ENCODE measurements at places on chromosomes 7 and 10.

- DNase-seq, result peak; percentile 48
These were observed 23.8 kb downstream of the PFKP start for GRCh38 chr10:3090914-3091787.

DNA sequence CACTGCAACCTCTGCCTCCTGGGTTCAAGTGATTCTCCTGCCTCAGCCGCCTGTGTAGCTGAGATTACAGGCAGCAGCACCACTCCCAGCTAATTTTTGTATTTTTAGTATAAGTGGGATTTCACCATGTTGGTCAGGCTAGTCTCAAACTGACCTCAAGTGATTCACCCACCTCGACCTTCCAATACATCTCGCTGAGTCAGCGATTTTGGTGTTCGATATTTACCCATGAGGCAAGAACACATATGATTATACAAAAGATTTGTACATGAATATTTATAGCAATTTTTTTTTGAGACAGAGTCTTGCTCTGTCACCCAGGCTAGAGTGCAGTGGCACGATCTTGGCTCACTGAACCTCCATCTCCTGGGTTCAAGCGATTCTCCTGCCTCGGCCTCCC, 19.8 kb downstream of the PNLIP start:
- DNase-seq, result no peak

DNA sequence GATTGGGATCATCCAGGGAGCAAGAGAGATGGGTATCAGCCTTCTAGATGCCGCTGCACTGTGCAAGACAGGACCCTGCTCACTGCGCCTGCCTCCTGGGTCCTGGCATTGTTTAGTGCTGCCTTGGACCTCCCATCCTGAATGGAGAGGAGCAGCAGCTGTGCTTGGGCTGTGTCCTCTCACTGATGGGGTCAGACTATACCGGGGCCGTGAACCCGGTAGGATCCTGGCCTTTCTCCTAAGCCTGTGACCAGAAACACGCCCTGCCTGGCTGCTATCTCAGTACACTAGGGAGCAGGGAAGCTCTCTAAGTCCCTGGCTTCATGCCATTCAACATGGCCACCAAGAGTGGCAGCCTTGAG, 309.4 kb upstream of the ZNF32 start:
- no peak for DNase-seq

- peak; percentile 28 for DNase-seq
These were observed 52.5 kb downstream of the PROSER2 start for GRCh38 chr10:11875494-11876281.

GRCh38 chr10:79381804-79382221, 34.5 kb downstream of the PPIF start:
- DNase-seq, result no peak

DNA sequence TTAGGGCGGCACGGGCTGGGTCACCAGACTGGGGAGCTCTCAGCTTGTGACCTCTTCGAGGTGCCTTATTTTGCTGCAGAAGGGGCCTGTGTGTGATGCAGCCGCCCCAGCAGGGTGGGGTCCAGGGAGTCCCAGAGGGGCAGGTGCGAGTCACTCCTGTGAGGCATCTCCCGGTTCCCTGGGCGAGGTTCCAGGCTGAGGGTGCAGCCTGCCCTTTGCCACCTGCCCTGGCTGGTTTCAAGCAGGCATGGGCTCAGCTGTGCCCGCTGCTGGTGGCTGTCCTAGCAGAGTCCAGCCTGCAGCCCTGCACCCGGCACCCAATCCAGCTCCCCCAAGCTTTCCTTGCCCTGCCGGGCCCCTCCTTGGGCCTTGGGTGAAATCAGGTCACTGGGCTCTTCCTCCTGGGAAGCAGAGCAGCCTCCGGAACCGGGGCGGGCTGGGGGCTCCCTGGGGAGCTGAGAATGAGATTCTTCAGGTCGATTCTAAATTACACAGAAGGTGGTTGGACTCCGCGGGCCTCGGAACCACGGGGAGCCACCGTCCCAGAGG, 64.8 kb downstream of the PWWP2B start:
- no peak for DNase-seq

- DNase-seq, result no peak
These were observed 6.6 kb upstream of the UBE2D1 start for GRCh38 chr10:58328233-58328632.

DNA sequence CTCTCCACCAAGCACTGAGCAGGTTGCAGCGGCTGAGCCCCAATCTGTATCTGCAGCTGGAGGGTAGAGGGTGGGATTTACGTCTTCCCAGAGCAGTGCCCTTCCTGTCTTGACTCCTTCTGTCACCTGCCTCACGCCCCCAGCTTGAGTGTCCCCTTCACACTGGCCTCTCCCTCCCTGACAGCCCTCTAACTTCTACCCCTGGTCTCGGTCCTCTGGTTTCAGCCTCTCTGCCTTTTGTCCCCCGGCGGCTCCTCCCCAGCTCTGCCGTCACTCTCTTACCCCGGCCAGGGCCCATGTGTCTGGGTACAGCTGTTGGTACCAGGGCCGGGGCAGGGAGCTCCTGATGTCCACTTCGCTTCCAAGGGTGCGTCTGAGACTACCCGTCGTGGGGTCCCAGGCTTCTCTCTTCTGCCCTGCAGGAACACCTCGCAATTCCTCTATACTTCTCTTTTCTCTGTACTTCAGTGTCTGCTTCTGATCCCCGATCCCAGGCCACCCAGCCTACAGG, 654 bp downstream of the MUC3A start:
- DNase-seq, result peak; percentile 17

GRCh38 chr7:16509829-16510228, 16.8 kb upstream of the LRRC72 start:
- DNase-seq, result no peak

GRCh38 chr10:1642600-1643160, 94.6 kb downstream of the ADARB2 start:
- no peak for DNase-seq

DNA sequence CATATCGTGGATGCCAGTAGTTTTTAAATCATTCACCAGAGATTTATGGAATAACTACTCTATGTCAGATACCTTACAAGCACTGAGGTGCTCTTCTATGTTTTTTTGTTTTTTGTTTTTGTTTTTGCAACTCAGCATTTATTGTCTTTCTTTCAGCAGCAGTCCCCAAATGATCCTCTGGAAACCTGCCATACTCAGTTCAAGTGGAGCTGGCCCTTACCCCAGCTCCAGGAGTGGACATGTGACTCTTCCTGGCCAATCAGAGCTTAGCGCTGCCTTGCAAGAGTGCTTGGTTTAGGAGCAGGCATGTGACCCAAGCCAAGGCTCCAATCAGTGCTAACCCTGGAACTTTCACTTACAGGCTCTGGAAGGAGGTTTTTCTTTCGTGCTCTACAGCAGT, 356.6 kb upstream of the ZMIZ1 start:
- DNase-seq, result no peak

DNA sequence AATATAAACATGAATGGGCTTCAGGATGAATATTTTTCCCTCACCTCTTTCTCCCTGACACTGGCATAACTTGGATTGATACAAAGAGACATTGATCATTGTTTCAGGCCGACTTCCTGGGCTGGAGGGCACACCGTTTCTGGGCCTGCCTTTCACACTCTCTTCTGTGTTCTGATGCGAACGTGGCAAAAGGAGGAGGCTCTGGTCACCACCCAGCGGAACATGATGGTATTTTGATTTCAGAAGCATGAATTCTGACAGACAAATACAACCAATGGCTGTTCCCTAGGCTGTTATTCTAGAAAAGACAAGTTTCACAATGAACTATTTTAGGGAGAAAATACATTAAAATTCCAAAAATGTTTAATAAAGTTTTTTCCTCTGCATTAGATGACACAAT, 534.5 kb upstream of the MKI67 start:
- no peak for DNase-seq

GRCh38 chr10:78448994-78449418, 415.3 kb downstream of the RPS24 start:
- DNase-seq, result no peak

DNA sequence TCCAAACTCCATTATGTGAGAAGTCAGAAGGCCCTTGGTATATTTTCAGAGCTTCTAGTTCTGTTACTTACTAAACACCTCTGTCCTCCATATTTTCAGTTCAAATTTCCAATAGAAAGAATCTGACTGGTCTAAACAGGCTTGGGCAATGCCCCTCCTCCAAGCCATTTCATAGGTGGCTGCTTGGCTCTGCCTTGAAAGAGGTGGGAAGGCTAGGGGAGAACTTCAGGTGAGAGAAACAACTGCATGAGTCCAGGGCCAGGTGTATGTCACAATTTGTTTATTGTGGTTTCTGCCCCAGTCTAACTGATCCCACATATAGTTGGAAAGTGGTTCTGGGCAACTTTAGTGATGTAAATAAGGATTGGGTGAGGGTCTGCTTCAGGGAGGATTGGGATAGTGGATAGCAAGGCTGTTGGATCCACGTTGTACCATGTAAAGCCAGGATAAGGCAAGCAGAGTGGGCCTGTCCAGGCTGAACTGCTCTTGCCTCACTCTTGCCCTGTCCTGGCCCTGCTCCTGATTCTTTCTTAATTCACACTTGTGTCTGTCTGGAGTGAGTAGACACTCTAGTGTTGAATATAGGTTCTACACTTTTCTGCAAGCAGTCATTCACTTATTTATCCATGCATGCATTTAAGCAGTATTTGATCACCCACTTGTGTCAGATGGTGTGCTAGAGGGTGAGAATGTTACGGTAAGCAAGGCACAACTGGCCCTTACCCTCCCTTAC, 67.5 kb upstream of the COMTD1 start:
- DNase-seq, result no peak

GRCh38 chr7:94333810-94334209, 60.9 kb upstream of the COL1A2 start:
- DNase-seq, result no peak

DNA sequence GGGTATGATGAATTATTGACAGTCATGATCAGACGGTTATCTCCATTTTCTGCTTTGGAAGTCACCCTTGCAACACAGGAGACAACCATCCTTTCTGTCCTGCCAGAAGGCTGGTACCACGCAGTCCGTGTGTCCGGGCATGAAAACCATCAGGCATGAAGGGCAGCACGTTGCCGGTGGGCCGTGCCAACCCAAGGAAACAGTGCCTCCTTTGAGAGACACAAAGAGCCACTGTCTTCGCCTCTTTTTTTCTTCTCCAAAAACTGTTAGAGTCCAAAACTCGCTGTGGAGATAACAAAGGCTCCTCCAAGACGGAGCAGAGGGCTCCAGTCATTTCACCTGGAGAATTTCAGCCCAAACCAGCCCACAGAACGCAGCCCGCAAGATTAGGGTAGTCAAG, 60.4 kb upstream of the ARHGAP21 start:
- DNase-seq, result no peak

DNA sequence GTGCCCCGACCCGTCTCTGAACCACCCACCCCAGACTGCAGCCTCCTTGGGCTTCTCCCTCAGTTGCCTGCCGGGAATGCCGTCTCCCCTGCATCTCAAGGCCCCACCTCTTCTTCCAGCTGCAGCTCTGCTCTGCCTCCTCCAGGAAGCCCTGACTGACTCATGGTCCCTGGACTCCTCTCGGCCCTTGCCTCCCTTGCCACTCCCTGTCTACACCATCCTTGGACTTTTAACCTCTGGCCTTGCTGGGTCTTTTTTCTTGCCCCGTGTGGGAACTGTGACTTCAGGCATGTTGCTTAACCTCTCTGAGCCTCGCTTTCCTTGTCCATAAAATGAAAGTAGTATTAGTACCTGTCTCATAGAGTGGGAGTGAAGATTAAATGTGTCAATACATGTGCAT, 56.3 kb downstream of the C10orf105 start:
- DNase-seq, result no peak

GRCh38 chr10:112185959-112186358, 2.4 kb upstream of the GPAM start:
- no peak for DNase-seq

- no peak for DNase-seq
These were observed 121.8 kb downstream of the SGMS1 start for GRCh38 chr10:50501924-50502452.

DNA sequence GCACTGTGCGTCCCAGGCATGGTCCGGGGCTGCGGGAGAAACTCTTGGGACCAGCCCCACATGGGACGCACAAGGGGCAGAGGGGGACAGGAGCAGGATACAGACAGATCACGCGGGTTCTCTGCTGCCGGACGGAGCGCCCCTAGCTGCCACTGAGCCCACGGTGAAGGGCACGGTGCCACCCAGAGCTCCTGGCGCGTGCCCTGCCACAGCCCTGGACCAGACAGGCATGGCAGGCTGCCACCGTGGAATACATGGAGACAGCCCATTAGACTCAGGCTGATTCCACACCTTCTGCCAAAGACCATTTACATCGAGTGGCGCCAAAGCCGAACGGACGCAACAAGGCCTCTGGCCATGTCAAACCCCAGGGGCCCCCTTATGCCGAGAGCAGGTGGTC, 90.4 kb downstream of the MAD1L1 start:
- DNase-seq, result no peak

DNA sequence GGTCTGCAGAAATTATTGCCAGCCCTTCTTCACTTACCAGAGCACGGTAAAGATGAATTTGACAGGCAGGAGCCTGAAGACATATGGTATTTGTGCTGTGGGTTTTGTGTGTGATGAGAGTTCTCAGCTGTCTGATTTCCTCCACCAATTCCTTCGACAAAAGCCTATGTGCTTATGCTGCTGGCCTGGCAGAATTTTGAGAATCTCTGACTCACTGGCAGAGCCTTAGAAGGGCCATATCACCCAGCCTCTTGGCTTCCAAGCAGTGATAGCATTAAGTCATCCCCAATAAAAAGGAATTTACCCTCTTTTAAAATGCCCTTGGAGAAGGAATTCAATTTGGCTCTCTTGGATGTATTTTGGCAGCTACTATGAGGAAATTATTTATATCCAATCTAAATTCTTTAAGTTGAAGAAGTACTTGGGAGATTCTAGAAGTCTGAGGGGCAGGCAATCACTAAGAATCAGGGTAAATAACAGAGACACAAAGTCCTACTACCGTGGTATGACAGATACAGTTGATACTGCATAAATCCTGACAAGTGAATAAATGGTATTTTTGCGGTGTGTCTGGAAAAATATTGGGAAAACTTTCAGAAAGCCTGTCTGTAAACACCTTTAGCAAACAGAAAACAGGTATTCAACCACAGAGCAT, 68.6 kb upstream of the EFCAB10 start:
- DNase-seq, result no peak

All from neural progenitor cell (in vitro differentiated cells).